NCI-H1417 treated with DMSO at 0.1 percent for 48 hours (cell line): ENCODE measurements at places on chromosomes 1 and 21.

- no peak for DNase-seq
These were observed 79.9 kb downstream of the OBSCN start for GRCh38 chr1:228287541-228288425.

- DNase-seq = no peak
These were observed 35.5 kb upstream of the PTPRF start for GRCh38 chr1:43495204-43495603.

DNA sequence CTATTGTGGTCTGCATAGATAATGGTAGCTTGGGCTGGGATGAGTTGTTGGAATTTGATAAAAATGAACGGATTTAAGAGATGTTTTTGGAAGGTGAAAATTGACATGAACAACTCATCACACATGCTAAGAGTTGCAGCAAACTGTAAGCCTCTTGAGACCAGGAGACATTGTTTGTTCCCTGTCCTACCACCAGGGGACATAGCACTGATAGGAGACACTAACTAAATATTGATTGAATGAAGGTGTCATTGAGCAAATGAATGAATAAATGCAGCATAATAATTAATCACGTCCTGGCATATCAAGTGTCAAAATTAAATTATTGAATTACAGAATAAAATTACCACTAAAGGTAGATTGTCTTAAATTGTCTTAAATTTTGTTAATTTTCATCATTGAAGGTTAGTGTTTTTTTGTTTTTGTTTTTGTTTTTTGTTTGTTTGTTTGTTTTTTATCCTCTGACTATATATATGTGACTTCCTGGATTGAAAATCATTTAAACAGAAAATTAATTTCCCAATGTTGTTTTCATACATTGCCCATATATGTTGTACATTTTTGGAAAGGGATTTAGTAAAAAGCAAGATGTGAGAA lies 285.3 kb upstream of the C1orf105 start:
- no peak for DNase-seq

GRCh38 chr1:188906921-188907641 lies 1570.6 kb downstream of the BRINP3 start:
- no peak for DNase-seq

- DNase-seq = peak; percentile 39
These were observed 7.6 kb upstream of the ZNF326 start for GRCh38 chr1:89987159-89987819.

DNA sequence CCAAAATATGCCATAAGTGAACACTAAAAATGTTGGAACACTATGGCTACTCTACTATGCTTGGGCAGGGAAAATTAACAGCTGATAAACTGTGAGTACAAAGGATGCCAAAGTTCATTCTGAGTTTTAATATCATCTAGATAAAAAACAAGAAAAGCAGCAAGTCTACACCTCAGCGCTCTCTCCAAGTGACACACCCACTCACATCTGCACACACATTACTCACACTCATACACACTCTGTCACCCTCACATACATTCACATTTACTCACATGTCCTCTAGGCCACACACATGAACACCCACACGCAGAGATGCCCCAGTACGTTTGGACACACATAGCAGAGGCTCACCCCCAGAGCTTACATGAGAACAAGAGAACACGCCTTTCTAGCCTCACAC lies 87.3 kb upstream of the RAB4A start:
- DNase-seq = no peak

DNA sequence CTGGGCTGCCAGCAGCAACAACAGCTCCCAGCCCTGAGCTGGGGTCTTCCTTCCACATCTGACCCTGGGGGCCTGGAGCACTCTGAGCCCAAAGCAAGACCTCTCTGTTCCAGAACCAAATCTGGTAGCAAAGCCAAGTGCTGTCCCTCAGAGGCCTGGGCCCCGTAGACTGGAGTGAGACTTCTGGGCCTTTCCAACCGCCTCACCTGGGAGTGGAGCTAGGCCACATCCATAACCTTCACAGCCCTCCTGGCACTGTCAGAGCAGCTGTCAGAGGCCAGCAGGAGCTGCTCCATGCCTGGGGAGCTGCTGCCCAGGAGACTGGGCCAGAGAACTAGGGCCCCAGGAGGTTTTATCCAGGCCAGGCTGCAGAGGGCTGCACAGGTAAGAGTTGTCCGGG lies 15.4 kb upstream of the SLC5A9 start:
- DNase-seq = no peak

GRCh38 chr21:39029086-39029755 lies 154.0 kb downstream of the PSMG1 start:
- DNase-seq = no peak

DNA sequence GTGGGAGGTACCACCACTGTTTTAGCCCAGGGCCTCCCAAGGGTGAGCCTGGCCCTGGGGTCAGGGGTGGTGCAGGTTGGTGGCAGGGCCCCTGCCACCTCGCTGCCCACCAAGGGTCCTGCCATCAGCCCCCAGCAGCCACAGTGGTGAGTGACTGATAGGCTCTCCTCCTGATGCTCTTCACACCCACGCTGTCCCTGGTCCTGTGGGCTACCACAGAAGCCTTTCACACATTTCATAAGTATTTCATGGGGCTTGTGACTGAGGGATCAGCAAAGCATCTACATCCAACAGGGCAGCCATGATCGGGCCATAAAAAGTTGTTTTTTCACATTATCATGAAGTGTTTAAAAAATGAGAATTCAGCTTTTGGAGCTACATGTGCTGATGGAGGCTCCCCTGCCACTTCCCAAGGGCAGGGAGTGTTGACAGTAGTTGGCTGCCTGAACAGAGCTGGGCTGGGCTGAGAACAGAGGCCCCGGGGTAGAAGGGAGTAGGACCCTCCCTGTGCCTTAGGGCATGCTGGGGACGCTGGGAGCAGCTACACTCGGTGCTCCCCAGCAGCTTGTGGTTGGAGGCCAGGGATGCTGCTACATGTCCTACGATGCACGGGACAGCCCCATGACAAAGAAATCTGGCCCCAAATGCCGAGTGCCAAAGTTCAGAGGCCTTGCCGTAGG lies 73.1 kb upstream of the TMEM51 start:
- no peak for DNase-seq

DNA sequence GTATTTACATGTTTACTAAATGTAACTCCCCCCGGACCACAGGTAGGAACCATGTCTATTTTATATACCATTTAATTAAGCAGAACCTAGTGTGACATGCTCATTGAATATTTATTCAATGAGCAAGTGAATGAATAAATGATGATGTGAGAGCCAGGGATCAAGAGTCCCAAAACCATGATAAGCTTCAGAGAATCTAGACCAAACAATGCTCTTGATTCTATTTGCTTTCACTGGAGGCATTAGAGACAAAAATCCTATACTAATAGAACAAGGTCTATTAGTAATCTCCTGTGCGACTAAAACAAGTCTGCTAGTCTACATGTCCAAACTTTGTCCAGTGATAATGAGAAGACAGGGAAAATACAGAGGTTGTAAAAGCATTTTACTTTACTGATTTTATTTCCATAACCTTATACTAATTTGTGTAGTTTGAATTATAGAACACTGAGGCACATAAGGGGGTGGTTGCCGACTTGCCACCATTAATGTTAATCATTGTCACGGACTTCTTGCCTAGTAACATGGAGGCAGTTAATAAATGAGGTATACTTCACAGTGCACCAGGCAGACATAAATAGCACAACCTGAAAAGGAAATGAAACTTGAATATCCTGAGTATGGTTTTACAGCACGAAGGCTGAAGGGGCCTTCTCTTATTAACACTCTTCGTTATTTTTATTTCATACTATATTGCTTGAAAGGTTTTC lies 69.8 kb downstream of the TBX15 start:
- no peak for DNase-seq

DNA sequence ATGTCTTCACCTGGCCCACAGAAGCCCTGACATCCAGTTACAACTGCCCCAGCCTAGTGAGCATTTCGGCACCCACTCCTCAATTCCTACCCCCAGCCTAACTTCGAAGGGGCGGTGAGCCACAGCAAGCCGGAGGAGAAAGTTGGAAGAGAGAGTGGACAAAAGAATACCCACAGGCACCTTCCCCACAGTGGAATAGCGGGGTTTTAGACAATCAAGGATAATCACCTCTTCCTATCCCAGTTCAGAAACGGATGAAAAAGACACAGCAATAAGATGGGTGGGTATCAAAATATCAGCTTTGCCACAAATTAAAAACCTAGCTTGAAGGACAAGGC lies 1.3 kb upstream of the LSS start:
- DNase-seq = no peak

GRCh38 chr1:115456441-115456961 lies 118.5 kb upstream of the NGF start:
- DNase-seq = no peak

DNA sequence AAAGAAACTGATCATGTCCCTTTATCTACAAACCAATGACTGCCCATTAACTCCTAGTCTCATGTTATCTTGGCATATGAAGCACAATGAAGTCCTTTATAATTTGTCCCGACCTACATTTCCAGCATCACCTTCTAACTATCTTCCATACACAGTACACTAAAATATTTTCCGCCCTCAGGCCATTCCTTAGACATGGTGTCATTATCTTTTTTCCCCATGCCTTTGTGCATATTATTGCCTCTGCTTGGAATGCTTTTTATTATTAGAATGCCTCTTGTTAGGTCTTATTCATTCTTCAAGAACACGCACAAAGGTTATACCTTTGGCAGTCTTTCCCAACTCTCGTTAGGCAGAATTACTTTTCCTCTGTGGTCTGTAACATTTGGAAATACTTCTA lies 39.6 kb downstream of the ATG4C start:
- DNase-seq = no peak

GRCh38 chr1:202275061-202275770 lies 66.5 kb downstream of the UBE2T start:
- DNase-seq = no peak

DNA sequence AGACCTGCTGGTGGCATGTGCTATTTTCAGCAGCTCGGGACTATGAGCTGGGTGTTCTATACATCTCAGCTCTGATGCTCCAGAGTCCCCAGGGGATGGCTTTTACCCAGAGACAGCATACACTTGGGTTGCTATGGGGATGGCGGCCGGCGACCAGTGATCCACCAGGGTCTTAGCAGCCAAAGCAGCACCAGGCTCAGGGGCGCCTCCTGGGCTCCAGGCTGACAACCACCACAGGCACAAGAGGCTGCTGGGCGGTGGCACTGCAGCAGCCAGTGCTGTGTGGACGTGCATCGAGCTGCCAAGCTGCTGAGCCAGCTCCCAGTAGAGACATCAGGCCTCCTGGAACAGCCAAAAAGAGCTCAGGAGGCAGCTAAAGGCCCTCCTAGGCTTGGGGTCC lies 37.6 kb upstream of the CLSTN1 start:
- no peak for DNase-seq

GRCh38 chr1:147243228-147243685 lies 773 bp downstream of the CHD1L start:
- no peak for DNase-seq

- DNase-seq = no peak
These were observed 24.4 kb upstream of the AGBL4 start for GRCh38 chr1:50047916-50048694.

DNA sequence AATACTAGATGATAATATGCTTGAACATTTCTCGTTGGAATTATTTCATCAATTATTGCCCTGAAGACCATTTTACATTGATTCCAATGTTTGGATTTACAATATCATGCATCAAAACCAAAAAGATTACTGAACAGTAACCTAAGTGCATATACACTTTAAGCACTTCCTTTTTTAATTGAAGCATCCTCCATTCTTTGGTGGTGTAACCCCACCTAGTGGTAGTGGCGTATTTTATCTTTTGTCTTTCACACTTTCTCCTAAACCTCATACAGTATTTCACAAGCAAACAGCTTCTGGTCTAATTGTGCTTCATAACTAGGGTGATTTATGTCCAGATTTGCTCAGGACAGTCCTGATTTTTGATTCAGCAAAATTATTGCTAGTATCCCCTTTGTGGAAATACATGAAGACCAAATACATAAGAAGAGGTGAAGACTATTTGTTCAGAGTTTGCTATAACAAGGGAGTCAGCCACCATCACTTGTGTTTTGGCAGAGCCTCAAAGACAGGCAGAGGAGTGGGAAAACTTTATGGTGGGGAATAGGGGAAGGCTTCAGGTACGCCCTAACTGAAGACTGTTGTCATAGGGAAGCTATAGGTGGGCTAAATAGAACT lies 3.4 kb upstream of the NVL start:
- DNase-seq = no peak

GRCh38 chr1:191343816-191344215 lies 814.4 kb upstream of the RGS18 start:
- DNase-seq = no peak

- no peak for DNase-seq
These were observed 92.9 kb downstream of the KCNN3 start for GRCh38 chr1:154777154-154777553.

- DNase-seq = no peak
These were observed 13.2 kb upstream of the NPHP4 start for GRCh38 chr1:6005276-6005917.

GRCh38 chr1:157753611-157754010 lies 23.3 kb downstream of the FCRL2 start:
- no peak for DNase-seq

- DNase-seq = no peak
These were observed 7.6 kb upstream of the FLG2 start for GRCh38 chr1:152367436-152367835.

- no peak for DNase-seq
These were observed 17.5 kb upstream of the VSIG8 start for GRCh38 chr1:159879977-159880376.

GRCh38 chr1:215484171-215484939 lies 82.7 kb upstream of the KCTD3 start:
- no peak for DNase-seq

DNA sequence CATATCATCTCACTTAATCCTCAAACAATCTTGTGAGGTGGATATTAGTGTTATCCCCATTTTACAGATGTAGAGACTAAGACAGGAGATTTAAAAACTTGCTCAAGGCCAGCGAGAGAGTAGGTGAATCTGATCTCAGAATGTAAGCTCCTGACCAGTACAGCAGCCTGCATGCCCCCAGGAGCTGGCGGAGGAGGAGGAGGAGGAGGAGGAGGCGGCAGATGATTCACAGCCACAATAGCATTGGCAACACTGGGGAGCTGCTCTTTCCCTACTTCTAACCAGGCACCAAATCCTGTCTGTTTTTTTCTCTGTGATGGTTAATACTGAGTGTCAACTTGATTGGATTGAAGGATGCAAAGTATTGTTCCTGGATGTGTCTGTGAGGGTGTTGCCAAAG lies 243.2 kb downstream of the ATG4C start:
- no peak for DNase-seq

DNA sequence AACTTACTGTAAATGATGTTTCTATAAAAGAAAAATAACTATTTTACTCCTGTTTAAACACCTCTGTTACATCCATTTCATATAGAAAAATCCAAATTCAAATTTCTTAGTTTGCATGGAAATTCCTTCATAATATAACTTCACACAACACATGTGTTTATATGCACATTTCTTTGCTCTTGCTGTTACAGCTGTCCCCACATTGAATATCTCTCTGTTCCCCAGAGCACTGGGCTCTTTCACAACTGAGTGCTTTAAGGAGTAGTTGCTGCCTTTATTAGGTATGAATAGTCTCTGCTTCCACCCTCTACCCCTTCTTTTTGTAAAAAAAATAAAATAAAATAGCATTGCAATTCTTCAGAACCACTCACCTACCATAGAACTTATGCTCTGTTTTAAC lies 287.0 kb downstream of the OLFM3 start:
- no peak for DNase-seq
